Tibial nerve (tissue), 4 donors: ENCODE measurements at places on chromosomes 4 and X.

GRCh38 chr4:69124941-69125340 is 28.7 kb downstream of the UGT2B7 start:
- no peak for DNase-seq

GRCh38 chrX:23626651-23627050 is 40.6 kb upstream of the PRDX4 start:
- no peak for DNase-seq

DNA sequence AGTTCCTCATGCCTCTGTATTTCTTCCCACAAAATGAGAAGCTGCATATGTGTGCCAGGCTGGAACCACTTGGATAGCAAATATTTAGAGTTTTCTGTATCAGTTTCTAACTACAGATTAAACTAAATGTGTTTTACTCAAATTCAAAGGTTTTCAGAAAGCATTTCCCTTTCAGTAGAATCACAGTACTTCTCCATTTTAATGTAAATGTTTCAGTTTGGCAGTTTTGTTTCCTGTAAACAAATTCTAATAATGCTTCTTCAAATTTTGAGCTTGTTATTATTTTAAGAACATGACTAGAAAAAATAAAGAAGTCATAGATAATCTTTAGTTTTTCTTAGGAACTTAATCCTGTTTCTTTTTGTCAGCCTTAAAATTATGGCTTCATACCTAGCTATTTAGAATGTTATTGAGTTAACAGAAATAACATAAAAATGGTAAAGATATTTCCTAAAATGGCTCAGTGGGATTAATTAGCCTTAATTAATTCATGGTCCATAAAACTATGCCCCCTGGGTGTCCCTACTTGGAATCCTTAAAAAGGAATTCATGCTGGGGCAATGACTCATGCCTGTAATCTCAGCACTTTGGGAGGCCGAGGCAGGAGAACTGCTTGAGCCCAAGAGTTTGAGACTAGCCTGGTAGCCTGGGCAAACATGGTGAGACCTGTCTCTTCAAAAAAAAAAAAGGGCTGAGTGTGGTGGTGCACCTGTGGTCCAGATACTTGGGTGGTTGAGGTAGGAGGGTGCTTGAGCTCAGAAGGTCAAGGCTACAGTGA is 83.8 kb upstream of the GPR34 start:
- DNase-seq = no peak

DNA sequence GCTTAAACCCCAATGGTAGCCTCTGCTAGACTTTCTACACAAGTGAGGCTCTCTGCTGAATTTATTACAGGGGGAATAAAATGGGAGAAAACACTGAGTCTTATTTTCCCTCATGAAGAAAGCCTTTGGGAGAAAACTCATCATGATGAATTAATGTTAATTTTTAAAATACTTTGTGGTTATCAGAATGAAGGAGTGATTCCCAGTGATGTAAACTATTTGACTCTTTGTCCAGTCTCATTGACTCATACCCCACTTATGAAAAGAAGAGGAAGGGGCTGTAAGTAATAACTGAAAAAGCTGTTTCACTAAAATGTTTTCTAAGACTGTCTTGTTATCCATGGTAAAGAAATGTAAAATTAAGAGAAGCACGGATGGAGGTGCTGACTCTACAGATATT is 208.8 kb downstream of the GRIA3 start:
- no peak for DNase-seq

- DNase-seq = no peak
Observed at GRCh38 chr4:18931643-18932377, 910.3 kb upstream of the LCORL start.

DNA sequence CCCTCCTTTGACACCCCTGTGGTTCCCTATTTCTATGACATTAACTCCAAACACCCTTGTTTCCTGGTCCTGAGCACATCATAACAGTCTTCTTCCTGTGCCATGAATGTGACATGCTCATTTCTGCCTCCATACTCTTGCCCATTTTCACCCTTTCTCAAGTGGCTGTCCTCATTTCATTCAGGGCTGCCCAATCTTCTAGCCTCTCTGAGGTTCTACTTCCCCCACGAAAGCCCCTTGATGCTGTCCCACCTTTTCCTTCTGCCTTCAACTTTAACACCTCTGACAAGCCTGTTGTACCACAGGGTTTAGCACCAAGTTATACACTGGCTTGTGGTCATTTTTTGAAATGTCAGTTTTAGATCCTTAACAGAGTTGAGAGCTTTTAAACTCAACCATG is 136.2 kb upstream of the BOD1L1 start:
- DNase-seq = no peak

GRCh38 chr4:158827543-158827981 is 58.7 kb downstream of the FNIP2 start:
- no peak for DNase-seq

GRCh38 chr4:109578846-109579245 is 18.8 kb downstream of the MCUB start:
- DNase-seq = no peak

DNA sequence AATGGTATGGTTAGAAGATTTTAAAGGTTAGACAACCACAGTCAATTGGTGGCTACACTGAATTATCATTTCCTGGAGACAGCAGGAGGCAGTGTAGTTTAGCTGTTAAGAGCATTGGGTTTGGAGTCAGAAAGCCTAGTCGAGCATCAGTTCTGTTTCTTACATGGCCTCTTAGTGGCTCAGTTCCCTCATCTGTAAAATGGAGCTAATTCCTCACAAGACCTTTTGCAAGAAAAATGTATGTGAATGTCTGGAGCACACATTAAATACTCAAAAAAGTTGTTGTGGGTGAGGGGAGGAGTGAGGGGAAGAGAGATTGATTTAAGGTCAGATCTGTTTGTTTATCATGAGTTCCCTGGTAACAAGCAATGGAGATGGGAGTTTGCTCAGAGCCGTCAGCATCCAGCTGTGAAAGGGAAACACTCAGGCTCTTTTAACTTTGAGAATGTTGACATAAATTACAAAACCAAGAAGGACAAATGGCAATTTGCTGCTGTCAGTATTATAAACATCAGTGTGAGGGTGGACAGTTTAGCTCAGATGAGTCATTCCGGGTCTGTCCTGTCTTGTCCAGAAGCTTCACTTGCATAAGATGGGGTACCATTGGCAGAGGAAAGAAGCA is 98.2 kb upstream of the PGRMC2 start:
- no peak for DNase-seq

GRCh38 chr4:86050496-86050895 is 309.4 kb downstream of the MAPK10 start:
- DNase-seq = no peak

- no peak for DNase-seq
Observed at GRCh38 chrX:125757794-125758564, 408.1 kb downstream of the DCAF12L2 start.

GRCh38 chr4:26120098-26120825 is 200.6 kb upstream of the RBPJ start:
- no peak for DNase-seq

GRCh38 chrX:70247252-70247651 is 12.8 kb downstream of the P2RY4 start:
- DNase-seq = no peak

GRCh38 chr4:2781911-2782310 is 11.0 kb upstream of the SH3BP2 start:
- no peak for DNase-seq

GRCh38 chr4:81574991-81575390 is 103.3 kb upstream of the RASGEF1B start:
- no peak for DNase-seq

DNA sequence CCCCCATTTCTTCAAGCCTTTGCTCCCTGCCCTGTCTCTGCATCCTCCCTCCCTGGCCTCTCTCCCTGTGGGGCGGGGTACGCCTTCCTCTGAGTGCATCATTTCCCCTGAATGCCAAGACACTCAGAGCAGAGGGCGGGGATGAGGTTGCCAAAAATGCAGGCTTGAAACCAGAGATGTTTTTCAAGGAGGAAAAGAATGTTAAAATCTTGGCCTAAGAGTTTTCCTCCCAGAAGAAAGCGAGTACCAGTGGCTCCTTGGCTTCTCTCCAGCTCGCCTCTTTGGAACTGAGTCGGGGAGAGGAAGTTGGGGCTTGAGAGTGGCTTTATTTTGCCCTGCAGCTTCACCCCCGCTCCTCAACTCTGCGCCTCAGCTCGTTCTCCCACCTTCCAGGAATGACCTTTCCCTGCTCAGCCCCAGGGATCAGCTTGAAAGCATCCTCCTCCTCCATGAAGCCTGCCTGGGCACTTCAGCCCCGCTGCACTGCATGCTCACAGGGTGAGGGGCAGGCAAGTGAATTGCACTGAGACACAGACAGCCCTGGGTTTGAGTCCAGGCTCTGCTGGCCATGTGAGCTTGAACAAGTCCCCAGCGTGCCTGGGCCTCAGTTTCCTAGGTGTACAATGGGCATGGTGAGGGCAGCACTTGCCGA is 57.5 kb upstream of the SORCS2 start:
- DNase-seq = peak; percentile 76

DNA sequence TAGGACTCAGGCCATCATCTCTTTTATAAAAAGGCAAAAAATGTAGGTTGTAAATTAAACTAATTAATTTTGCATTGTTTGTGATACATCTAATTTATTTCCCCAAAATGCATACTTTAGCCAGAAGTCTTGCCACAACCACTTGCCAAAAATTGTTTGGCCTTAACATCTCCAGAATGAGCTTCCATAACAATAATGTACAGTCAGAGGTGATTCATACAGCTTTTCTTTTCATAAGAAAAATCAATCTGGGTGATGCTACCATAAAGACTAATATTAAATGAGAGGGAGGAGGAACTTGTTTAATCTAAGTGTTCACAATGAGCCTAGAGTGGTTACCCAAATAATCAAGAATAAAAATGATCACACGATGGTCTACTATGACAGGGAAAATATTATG is 59.3 kb downstream of the AMMECR1 start:
- no peak for DNase-seq

- DNase-seq = no peak
Observed at GRCh38 chr4:56611501-56611900, 69.6 kb downstream of the HOPX start.

- DNase-seq = no peak
Observed at GRCh38 chr4:6525474-6525873, 49.5 kb upstream of the MAN2B2 start.

DNA sequence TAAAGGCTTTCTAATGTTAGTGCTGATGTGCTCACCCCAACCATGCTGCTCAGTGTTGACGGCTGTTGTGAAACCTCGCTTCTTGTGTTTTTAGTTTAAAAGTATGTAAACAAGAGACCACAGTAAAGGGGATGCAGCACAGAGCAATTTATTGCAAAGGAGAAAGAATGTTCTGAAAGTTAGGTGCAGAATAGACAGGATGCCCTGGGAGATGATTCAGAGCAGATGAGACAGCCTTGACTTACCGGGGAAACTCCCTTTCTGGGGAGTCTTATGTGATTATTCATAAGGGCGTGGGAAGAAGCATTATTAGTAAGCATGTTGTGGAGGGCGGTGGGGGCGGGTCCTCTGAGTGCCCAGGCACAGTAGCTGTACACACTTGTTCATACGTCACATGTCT is 47.7 kb downstream of the EVC start:
- DNase-seq = no peak

GRCh38 chr4:95193391-95194224 is 355.2 kb downstream of the UNC5C start:
- no peak for DNase-seq

GRCh38 chr4:154872198-154872597 is 91.1 kb downstream of the RBM46 start:
- no peak for DNase-seq

DNA sequence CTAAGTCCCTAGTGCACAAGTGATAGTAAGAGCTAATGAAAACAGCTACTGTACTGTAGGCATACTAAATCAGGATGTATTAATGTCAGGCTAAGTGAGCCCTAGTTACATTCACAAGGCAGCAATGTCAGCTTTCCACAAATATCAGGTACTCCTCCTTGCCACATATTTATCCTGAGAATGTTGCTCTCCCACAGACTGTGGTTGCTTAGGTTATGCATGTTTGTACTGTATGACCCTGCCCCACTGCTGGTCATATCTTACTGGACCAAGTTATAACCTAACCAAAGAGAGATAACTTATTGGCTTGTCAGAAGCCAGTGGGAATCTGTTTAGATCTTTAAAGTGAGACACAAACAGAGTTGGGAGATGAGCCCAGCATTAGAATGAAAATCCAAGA is 241.0 kb downstream of the SLC39A8 start:
- DNase-seq = no peak

- no peak for DNase-seq
Observed at GRCh38 chr4:141037446-141037845, 95.8 kb downstream of the RNF150 start.

DNA sequence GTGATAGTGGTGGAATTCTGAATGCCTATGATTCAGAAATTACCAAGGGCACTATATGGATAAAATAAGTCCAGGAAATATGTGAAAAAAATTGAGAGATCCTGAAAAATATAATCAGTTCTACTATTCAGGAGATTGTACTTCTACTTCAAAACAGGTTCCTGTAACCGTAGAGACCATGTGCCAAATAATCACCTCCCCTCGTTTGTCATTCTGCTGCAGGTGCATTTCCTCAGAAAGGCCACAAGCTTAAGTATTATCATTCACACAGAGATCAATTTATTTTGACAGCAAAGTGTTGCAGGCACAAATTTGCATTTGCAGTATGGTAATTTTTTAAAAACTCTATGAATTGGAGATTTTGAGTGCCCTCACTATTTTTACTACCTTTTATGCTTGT is 1000.0 kb downstream of the CCSER1 start:
- no peak for DNase-seq

DNA sequence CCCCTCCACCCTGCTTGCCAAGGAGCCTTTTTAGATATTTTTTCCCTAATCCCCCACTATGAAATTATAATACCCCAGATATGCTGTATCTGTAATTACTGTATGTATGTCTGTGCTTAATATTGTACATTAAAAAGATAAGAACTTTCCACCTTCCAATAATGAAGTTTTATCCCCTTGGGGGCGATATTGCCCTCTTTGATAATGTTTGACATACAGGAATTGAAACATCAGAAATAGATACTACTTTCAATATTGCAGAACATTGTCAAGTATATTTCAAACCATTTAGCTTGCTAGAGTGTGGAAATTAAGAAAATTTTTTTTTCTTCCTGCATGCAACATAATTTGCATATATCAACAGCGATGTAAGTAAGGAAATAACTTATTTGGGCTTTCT is 58.9 kb downstream of the NAF1 start:
- DNase-seq = no peak

DNA sequence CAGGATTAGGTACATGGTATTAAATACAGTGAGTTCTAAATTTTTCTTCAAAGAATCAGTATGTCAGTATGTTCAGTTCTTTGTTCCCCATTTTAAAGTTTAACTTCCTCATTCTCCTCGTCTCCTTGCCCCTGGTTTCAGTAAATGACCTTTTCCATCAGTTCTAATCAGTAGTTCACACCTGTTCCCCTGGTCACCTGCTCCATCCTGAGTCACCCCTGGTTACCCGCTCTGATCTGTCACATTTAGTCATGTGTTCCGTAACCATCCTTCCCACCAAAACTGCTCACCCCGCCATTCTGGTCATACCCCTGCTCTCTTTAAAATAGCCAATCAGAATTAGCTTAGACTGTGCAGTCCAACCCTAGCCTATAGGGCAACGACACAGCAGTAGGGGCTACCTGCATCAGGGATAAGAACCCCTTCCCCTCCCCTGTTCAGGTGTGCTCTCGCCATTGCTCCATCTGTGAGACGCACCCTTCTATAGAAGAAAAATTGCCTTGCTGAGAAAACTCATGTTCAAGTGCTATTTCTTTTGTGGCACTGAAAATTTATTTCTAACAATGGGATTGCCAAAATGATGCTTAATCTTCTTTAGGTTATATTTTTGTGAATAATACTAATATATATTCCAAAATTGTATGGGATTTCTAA is 181.3 kb downstream of the OR13H1 start:
- no peak for DNase-seq
